ENCODE measurements at places on chromosomes 6 and 20.

DNA sequence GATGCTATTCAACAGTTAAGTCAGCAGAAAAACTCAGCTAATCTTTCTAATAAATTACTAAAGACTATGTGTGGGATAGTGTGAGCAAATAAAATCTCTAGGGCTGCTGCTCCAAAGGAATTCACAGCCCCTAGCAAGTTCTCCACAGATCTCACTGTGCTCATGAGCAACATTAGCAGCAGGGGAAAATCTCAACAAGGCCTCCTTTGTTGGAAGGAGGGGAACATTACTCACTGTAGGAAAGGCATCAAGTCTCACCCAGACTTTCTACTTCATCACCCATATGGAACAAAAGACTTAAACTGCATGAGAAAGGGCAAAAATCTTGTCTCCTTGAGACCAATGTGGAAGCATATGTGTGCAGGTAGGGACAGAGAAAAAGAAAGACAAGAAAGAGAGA lies 726.4 kb upstream of the SLC35B3 start:
- no peak for DNase-seq

DNA sequence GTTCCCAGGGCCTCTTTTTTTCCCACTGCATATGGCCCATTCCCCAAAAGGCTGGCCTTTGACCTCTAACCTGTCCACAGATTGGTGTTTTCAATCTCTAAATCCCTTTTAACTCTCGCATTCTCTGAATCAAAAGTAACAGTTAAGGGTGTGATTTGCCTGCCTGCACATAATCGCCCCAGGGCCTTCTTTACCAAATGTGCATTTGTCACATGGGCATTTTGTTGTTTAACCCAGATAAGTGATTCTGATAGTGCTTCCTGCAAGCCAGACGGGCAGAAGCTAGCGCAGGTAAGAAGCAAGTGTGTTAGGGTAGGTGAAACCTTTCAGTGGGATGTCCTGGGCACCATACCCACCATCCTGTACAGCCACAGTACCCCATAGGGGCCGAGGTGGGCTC lies 49.4 kb upstream of the PLEKHG1 start:
- DNase-seq, result no peak

- no peak for DNase-seq
Measured at GRCh38 chr6:45584127-45584526, 206.4 kb upstream of the SUPT3H start.

- peak; percentile 65 for DNase-seq
Measured at GRCh38 chr6:112286010-112286409, 31.6 kb upstream of the LAMA4 start.

DNA sequence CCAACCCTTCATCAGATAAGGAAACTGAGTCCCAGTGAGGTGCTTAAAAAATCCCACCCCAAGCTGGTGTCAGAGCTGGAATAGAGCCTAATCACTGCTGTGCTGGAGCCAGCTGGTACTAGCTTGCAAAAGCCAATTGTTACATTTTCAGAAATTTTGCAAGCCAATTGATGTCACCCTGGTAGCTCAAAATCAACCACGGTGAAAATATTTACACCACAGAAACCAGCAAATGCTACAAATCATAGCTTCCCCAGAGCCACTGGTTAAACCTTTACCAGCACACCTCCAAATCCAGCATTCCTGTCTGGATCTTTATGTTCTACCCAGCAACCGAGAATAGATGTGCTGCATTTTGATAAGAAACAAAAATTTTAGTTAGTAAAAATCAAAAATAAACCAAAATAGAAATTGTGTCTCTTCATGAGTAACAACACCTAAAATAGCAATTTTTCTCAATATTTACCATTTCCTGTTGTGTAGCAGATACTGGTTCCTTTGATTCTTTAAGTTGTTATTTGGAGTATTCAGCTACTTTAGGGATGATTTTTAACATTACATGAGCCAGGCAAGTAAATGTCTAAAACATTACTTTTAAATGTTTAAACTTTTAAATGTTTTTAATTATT lies 7.2 kb upstream of the LCA5 start:
- DNase-seq, result no peak

- no peak for DNase-seq
Measured at GRCh38 chr20:59350330-59351156, 50.1 kb downstream of the EDN3 start.

DNA sequence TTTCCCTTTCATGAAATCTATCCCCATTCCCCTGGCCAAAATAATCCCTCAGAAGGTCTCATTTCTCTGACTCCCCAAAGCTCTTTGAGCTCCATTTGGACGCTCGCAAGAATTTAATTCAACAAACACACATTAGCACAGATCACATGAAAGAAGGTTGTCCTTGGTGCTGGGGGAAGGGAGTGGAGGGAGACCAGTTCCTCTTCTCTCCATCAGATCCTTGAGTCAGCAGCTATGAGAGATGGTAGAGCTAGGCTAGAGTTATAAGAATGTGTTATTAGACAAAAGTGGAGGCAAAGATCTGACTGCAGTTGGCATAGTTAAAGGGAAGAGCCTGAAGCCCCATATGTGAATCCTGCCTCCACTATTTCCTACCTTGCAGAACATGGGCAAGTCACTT lies 184.2 kb upstream of the CDYL start:
- no peak for DNase-seq

GRCh38 chr20:8221887-8222419 lies 89.9 kb downstream of the PLCB1 start:
- no peak for DNase-seq

DNA sequence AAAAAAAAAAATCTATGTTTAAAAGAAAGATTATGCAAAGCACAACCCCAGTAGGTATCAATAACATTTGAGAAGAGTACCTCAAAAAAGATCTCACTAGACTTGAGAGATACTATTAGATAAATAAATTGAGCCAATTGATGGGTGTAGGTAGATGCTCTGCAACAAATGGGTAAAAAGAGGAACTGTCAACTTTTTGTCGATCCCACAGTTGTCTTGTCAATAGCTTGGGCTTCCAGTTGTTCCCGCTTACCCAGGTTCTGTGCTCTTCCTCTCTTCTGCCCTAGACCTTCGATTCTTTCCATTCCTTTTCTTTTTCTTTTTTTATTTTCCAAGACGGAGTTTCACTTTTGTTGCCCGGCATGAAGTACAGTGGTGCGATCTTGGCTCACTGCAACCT lies 226.9 kb downstream of the SOX4 start:
- no peak for DNase-seq

DNA sequence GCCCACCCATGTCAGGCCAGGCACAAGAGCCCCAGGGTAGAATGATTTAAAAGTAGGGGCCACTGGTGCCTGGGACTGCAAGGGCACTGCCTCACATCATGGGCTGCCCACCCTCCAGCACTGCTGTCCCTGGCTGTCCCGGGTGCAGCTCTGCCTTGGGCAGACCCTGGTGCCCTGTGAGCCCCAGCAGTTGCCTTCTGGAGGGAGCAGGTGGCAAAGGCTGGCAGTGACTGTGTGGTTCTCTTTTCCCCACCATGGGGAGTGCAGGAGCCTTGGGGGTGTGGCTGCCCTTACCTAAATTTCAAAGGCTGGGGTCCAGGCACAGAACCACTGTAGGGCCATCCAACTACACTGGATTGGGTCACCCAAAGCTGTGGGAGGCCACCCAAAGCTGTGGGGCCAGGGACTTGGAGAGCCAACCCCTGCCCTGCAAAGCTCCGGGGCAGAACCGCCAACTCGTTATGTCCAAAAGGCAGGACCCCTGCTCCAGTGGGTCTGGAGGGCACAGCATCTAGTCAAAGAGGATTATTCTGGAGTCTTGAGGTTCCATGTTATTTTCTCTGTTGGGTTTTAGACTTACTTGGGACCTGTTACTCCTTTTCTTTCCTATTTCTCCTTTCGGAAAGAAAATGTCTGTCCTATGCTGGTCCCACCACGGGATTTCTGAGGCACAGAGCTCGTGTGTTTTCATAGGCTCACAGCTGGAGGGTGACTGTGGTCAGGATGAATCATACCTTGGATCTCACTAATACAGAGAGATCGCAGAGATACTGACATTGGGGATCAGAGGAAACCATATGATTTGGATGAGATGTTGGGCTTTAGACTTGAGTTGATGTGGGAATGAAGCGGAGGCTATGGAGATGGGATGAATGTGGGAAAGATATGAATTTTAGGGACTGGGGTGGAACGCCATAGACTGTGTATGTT lies 65.3 kb downstream of the RAMACL start:
- no peak for DNase-seq

DNA sequence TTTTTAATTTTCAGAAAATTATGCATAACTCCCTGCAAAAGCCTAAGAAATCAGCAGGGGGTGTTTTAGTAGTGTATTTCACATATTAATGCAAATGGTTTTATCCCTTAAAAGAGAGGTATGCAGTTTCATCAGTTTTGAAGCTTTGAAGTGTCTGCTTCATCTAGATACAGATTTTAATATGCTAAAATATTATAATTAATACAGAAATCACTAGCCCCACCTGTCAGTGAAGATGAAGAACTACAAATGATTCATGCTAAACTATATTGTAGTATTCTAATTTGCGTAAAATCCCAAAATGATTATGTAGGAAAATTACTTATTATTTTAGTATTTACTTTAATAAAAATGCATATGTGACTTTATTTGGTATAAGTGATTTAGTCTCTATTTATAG lies 2.9 kb upstream of the TFB1M start:
- no peak for DNase-seq

DNA sequence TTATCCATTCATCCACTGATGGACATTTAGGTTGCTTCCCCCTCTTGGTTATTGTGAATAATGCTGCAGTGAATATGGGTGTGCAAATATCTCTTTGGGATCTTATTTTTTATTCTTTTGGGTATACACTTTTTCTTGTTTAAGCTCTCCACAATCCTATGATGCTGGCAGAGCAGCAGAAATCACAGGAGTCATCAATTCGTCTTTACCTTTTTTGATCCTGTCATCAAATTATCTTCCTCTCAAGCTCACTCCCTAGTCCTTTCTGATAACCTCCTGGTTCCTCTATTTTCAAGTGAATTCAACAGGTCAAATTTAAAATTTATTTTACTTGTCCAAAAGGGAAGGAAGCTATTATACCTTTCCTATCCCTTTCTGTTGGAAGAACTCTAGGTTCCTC lies 89.1 kb downstream of the PLCG1 start:
- DNase-seq, result no peak

DNA sequence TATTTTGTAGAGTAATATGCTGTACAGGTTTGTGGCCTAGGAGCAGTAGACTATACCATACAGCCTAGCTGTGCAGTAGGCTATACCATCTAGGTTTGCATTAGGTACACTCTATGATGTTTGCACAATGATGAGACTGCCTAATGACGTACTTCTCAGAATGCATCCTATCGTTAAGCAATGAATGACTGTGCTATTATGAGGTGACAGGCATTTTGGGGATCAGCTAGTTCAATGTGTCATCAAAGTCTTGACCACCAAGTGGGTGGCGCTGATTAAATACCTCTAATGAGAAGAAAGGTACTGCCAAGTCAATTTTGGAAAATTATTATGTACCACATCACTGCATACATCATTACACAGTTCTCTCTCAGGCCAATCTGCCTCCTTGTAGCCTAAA lies 190.2 kb downstream of the BACH2 start:
- DNase-seq, result no peak

DNA sequence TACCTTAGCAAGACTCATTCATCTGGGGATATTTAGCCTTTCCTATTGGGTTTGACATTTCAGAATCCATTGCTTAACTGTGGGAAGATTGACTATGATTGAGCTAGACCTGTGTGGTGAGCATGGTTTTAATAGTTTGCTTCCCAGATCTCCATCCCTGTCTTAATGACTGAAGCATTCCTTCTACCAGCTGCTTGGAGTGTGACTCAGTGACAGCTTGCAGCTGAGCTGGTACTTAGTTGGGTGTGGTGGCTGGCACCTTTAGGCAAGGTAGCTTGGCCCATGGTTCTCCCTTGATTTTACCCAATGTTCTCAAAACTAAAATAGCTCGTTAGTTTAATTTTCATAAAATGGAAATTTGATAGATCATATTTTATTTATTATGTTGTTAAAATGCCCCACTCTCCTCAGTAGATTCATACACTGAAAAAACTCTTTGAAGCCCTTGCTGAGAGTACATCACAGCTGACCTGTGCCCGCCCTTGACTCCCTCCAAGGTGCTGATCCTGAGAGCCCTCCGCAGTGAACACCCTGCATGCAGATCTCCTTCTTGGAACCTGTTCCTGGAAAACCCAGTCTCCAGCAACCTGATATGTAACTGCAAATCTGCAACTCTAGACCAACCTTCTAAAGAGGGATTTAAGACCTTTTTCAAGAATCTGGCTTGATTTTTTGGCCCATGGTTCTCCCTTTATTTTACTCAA lies 19.1 kb downstream of the DOK5 start:
- DNase-seq, result no peak

DNA sequence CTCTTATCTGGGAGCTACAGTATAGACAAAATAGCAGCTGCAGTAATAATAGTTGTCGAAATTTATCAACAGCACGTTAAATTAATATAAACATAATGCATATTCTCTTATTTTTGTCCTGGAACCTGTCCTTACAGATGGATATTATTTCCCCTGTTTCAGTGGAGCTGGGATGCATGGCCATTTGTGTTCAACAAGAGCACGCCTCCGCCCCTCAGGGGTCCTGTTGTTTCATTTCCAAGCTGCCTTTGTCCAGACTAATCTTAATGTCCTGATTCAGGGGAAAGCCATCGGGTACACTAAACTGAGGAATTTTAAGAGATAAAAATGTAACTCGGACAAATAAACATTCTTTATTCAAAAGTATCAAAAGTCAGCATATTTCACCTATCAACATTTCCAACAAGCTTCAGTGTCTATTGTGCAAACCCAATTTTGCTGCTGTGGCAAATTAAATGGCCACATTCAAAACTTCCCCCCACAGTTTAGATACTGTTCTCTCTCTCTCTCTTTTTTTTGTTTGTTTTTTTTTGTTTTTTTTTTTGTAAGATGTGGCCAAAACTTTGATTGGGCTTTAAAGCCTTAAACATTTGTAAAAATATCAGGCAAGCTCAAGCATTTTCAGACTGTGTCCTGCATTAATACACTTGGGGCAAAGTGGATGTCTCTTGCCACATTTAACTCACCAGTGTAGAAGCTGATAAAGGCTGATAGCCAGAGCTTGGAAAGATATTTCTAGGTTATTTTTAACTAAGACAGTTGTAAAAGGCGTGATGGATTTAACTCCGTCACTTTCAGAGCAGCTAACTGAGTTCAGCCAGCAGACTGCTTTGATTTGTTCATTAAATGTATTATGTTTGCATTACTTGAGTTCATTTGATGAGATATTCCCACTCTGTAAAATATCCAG lies 112.5 kb upstream of the QKI start:
- no peak for DNase-seq

- no peak for DNase-seq
Measured at GRCh38 chr6:2817903-2818443, 23.7 kb downstream of the SERPINB1 start.

GRCh38 chr6:150254770-150255169 lies 111.9 kb downstream of the PPP1R14C start:
- no peak for DNase-seq

Data from activated CD8-positive, alpha-beta memory T cell treated with anti-CD3 and anti-CD28 coated beads, Interleukin-2, amount 50 U/mL, for 48 hours (primary cell).